ENCODE measurements at places on chromosomes 7 and 10.

- no peak for DNase-seq
Observed at GRCh38 chr7:113657603-113658002, 261.2 kb downstream of the PPP1R3A start.

- no peak for DNase-seq
Observed at GRCh38 chr7:117011419-117012260, 58.3 kb downstream of the ST7 start.

GRCh38 chr10:3848775-3849635, 64.0 kb upstream of the KLF6 start:
- no peak for DNase-seq

DNA sequence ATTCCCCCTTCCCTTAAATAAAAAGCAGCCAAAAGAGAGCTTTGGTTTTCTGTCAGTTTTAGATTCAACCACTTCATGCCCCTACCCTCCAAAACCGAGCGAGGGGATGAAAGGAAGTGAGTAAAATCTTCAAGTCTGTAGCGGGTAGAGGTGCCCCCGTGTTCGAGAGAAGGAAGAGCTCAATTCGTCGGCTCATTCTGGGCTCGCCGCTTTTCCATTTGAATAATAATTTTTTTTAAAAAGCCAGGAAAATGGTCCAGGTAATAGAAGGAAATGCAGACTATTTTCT, 436.2 kb upstream of the GALNT17 start:
- no peak for DNase-seq

- DNase-seq = no peak
Observed at GRCh38 chr7:45484094-45484493, 90.1 kb upstream of the ADCY1 start.

DNA sequence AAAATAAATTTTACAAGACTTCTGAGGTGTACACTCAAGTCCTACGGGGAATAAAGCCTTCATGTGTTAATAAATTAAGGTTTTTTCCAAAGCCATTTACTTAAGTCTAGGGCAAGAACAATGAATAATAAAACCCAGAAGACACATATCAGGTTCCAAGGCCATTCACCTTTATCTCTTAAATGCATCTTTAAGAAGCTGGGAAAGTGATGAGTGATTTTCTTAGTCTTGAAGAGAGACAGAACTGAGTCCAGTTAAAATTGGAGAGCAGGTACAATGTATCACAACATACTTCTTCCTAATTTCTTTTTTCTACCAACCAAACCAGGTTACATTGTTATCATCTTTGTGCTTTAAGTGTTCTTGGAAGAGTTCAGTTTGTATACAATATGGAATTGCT, 189.5 kb downstream of the RAPGEF5 start:
- no peak for DNase-seq

DNA sequence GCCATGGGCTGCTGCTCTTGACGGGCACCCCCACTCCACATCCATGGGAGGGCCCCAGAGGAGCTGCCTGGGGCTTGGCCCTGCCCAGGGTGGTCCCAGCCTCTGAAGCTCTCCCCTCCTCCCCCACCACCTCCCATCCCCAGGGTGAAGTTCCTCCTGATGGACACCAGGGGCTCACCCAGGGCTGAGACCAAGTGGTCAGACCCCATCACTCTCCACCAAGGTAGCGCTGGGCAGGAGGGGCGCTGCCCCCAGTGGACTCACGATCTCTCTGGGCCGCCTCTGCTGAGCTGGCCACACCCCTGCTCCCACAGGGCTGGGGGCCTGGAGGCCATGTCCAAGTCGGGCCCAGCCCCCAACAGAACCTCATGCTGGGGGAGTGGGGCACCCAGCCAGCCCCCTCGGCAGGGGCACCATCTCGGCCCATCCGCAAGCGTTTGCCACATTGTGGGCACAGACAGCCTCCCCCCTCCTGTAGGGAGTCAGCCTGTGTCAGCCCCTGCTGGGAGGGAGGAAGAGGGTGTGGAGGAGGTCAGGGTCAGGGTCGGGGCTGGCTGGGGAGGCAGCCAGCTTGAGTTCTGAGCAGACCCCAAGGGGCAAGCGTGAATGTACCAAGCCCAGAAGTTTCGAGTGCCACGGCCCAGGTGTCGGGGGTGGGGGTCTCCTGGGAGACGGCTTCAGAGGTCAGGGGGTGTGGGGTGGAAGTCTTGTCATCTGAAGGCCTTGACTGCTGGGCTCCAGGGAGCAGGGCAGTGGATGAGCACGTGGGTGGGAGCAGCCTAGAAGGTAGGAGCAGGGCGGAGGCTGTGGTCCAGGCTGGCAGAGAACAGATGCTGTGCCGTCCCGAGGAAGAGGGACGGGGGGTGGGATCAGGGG, 2.8 kb downstream of the UPK3B start:
- no peak for DNase-seq

DNA sequence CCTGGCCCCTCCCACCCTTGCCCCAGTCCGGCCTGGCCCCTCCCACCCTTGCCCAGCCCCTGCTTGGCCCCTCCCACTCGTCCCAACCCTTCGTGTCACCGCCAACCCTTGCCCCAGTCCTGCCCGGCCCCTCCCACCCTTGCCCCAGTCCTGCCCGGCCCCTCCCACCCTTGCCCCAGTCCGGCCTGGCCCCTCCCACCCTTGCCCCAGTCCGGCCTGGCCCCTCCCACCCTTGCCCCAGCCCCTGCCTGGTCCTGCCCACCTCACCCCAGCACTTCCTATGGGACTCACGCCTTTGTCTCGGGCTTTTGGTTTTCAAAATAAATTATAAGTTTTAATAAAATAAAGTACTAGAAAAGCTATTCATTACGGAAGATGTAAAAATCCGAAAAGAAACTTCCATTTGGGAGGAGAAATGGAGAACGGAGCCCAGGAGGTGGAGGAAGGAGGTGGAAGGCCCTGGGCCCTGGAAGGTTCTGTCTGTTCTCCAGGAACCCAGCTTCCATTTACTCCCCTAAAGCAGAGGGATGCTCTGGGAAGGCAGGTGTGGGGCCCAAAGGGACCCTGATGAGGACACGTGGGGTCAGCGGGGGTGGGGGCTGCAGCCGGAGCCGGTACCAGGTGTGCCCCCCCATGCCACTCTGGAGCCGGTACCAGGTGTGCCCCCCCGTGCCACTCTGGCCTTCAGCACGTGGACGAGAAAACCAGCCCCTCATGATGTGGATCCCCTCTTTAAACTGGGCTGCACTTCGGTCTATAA, 52.2 kb downstream of the PWWP2B start:
- DNase-seq = no peak

DNA sequence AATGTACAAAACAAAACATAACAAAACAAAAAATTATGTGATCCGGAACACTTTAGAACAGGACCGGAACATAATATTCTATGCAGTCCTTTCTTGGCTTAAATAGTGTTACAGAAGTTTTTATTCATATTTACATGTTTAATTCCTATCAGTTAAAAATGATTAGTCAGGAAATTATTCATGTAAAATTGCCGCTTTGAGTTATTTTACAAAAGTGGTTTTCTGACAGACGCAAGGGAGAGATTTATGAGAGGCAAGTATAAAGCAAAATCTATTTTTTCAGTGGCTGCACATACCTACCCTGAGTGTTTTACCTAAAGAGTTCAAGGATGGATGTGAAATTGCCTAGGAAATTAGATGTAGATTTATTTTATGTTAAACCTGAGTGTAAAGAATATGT, 230.7 kb upstream of the DKK1 start:
- DNase-seq = no peak

- DNase-seq = no peak
Observed at GRCh38 chr7:44288811-44289340, 36.5 kb downstream of the CAMK2B start.

DNA sequence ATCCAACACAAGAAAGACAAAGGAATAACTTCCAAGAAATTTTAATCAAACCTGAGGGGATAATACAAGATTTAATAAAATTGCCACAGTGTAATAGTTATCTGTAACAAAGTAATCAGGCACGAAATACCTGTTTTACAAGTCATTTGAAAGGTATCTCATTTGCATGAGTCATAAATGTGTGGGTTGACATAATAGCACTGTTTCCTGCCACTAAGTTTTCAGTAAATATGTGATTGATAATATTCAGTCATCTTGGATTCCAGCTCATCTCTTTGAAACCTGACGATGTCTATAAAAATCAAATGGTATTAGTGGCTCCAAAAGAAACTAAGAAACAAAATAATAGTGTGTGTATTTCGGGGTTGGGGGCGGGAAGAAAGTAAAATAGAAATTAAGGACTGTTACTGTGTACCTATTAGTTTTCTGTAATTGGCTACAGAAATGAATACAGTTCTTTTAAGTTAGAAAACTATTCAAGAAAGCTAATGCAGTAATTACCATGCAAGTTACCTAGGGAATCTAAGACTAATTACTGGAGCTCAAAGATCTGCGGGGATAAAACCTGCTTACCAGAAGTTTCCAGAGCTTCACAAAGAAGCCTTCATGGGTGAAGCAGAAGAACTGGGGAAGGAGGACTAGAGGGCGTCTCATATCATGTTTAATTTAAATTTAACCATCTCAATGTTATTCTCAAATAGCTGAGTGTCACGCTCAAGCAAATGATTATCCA, 100.7 kb downstream of the ST8SIA6 start:
- DNase-seq = no peak

GRCh38 chr10:79244841-79245504, 102.3 kb upstream of the PPIF start:
- no peak for DNase-seq

GRCh38 chr7:30171766-30172447, 37.1 kb downstream of the MTURN start:
- no peak for DNase-seq

- DNase-seq = peak; percentile 22
Observed at GRCh38 chr7:130273081-130273932, 6.6 kb downstream of the CPA2 start.

- no peak for DNase-seq
Observed at GRCh38 chr10:16856567-16856966, 39.3 kb upstream of the RSU1 start.

GRCh38 chr7:49486974-49487829, 286.2 kb upstream of the VWC2 start:
- no peak for DNase-seq

GRCh38 chr10:126049759-126050700, 153.7 kb downstream of the FANK1 start:
- no peak for DNase-seq

GRCh38 chr7:141945356-141945755, 1.4 kb downstream of the CLEC5A start:
- no peak for DNase-seq

DNA sequence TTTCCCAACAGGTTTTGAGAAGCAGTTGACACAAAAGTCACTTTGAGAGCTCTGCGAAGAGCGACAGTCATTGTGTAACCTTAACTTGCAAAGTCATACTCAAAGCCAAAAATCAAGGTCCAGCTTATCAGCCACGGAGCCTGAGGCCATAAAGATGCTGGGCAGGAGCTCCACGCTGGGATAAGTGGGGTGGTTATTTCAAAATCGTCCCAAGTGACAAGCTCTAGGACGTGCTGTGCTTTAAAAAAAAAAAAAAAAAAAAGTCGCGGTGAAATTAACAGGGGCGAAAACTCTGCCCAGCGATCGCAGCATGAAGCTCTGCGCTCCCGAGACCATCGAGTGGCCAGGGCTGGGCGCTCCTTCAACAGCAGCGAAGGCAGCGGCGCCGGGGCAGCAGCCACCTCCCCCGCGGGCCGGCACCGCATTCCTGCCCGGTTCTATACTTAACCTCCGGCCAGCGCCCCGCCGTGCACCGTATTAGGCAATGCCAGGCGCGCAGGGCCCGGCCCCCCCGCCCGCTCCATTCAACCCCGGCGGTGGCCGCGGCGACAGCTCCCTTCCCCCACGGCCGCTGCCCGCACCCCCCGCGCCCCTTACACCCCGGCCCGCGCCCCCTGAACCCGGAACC, 657 bp downstream of the HACD1 start:
- DNase-seq = no peak

DNA sequence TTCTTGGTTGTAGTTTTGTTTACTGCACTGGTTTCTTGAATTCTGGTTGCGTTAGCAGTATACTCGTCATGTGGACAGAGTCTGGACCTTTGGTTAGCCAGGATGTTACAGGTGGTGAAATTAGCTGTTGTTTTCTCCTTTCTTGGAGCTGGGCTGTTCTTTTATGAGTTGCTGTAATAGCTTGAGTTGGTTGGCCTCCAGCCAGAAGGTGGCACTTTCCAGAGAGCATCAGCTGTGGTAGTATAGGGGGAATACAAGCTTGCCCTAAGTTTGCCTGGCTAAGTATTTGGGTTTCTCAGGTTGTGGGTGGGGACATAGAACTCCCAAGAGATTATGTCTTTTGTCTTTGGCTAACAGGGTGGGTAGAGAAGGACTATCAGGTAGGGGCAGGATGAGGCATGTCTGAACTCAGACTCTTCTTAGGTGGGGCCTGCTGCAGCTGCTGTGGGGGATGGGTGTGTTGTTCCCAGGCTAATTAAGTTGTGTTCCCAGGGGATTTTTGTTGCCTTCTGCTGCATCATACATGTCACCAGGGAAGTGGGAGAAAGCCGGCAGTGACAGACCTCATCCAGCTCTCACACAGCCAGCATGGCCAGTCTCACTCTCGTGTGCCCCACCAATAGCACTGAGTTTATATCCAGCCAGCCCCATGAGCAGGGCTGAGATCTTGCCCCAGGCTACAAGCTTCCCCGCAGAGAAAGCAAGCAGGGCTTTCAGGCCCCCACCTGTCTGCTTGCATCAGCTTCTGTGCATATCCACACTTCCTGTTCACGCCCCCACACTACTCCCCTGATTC, 246.7 kb upstream of the TPK1 start:
- no peak for DNase-seq

- DNase-seq = no peak
Observed at GRCh38 chr7:142376356-142376997, 118.6 kb upstream of the PRSS58 start.

DNA sequence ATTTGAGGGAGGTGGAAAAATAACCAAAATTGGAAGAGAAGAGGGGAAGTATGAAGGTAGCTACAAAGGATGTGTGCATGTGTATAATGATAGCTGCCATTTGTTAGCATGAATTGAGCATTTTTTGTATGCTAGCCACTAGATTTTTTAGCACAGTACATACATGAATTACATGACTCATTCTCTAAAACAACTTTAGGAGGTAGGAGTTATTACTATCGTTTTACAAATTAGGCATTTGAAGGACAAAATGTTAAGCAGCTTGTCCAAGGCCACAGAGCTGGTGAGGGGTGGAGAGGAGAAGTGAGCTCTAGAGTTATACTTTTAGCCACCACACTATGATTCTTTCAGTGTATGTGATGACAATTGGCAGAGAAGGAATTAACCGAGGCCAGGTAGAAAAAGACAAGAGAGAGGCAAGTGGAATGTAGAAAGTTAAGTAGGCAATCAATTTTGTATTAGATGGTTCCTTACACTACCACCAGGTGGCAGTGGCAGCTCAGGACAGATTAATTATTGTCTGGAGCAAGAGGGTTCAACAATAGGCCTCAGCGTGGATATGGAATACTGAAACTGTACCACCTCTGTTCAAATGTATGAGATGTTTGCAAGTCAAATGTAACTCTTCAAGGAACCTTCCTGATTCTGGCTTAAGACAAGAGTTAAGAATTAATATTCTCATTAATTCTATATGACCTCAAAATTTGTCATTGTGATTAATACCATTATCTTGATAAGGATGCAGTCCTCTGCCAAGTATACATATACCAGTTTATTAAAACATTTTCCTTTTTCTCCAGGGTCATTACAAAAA, 128.0 kb downstream of the MBL2 start:
- DNase-seq = no peak

- no peak for DNase-seq
Observed at GRCh38 chr10:61754587-61755550, 92.1 kb downstream of the CABCOCO1 start.

- DNase-seq = no peak
Observed at GRCh38 chr10:32950591-32951108, 7.4 kb downstream of the ITGB1 start.

- DNase-seq = no peak
Observed at GRCh38 chr7:104363355-104363754, 35.0 kb downstream of the LHFPL3 start.

GRCh38 chr10:96236090-96236478, 35.3 kb downstream of the BLNK start:
- DNase-seq = no peak

- DNase-seq = no peak
Observed at GRCh38 chr7:154804449-154804848, 198.5 kb downstream of the PAXIP1 start.

Data from anterior cingulate cortex (tissue), 58 donors.